AG04450 (cell line): ENCODE measurements at places on chromosomes 12 and 14.

DNA sequence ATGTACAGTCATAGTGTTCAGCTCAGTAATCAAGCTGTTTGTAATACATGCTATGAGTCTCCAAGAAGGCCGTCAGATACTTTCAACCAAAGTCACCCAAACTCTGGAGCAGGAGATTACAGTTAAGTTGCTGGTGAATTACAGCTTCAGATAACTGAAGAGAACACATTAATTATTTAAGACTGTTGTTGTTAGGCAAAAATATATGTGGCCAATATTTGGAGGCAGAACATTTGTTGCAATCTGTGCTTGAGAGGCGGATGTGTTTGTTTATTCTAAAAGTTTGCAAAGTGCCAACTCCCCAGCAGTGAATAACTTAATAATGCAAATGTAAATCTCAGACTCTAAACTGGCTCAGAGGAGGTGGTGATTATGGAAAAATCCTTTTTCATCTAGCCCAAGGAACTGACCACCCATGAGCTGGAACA, 300.7 kb upstream of the TBX3 start:
- DNase-seq = no peak

DNA sequence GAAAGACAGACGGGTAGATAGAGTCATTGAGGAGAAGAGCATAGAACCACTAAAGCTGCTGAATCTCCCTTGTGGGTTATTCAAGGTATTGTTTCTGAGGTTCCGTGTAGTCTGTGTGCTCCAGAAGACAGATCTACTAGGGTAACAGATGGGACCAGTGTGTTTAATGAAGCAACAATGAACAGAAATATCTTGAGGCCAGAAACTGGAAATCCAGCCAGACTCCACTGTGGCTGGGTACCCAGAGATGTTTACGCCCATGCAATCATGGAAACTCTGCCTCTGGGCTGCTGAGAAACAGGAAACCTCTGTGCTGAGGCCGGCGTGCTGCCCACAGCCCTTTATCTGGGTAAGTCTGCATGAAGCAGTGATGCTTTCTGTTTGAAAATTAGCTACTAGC, 8.3 kb downstream of the PROX2 start:
- DNase-seq = no peak

DNA sequence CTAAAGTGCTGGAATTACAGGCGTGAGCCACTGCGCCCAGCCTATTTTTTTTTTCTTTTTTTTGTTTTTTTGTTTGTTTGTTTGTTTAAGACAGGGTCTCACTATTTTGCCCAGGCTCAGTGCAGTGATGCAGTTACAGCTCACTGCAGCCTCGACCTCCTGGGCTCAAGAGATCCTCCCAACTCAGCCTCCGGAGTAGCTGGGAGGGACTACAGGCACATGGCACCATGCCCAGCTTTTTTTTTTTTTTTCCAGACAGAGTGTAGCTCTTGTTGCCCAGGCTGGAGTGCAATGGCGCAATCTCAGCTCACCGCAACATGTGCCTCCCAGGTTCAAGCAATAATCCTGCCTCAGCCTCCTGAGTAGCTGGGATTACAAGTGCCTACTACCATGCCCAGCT, 5.8 kb upstream of the ITFG2 start:
- no peak for DNase-seq

GRCh38 chr14:101020834-101021370, 117.4 kb upstream of the RTL1 start:
- DNase-seq = no peak

DNA sequence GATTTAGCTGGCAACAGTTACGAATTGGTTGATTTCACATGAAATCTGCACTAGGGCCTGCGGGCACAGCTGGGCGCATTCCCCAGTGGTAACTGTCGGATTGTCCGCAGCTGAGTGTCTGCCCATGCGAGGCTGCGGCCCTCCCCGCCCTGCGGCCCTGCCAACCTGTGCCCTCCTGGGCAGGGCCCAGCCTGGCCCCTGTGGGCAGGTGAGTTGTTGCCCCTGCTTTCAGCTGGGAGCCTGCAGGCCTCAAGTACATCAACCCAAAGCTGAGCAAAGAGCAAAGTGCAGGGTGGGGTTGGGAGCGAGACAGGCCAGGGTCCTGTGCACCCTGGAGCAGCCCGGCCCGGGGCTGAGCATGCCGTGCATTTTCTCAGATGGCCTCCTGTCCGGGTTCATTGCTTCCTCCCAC, 89.1 kb downstream of the ADGRD1 start:
- no peak for DNase-seq

DNA sequence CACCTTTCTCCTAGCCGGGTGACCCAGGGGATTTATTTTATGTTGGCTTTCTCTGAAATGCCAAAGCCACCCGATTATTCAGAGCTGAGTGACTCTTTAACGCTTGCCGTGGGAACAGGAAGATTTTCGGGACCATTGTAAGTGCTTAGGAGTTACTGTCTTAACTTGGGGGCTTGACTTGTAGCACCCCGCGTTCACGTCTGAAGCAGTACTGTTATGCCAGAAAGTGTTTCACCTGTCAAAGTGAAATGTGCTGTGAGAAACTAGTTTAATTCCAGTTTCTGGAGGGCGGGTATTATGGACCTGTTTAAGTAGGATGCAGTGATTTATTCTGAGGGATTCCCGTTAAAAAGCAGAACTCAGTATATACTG, 218 bp downstream of the LYSET start:
- no peak for DNase-seq

GRCh38 chr12:115617391-115617790, 660.1 kb downstream of the MED13L start:
- DNase-seq = no peak

DNA sequence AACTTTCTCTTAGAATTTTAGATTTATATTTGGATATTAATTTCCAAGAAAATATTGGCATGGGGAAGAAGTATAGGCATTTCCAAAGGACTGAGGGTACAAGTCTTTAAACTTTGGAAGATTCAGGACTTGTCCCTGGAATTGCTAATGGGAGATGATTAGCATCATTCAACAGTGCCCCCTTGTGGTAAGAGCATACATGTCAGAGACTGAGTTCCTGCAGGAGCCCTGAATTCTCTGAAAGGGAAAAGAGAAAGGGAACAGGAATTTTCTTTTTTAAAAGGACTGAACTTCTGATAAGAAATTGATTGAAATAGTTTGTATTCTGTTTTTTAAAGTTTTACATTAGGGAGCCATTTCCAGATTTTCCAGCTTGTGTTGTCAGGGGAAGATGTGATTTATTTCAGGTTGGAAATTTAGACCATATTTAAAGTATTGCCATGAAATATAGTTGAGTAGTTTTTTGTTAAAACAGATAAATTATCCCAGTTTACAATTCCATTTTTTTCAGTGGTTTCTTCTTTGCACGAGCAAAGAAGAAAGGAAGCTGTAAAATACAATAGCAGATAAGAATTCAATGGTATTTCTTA, 44.0 kb upstream of the REP15 start:
- DNase-seq = peak; percentile 63
